ENCODE measurements at places on chromosomes 7 and 10. TPM values are rescaled to one million over a fixed set of nuclear protein-coding genes. Genes with fewer than 3 reads are reported as not detected.

DNA sequence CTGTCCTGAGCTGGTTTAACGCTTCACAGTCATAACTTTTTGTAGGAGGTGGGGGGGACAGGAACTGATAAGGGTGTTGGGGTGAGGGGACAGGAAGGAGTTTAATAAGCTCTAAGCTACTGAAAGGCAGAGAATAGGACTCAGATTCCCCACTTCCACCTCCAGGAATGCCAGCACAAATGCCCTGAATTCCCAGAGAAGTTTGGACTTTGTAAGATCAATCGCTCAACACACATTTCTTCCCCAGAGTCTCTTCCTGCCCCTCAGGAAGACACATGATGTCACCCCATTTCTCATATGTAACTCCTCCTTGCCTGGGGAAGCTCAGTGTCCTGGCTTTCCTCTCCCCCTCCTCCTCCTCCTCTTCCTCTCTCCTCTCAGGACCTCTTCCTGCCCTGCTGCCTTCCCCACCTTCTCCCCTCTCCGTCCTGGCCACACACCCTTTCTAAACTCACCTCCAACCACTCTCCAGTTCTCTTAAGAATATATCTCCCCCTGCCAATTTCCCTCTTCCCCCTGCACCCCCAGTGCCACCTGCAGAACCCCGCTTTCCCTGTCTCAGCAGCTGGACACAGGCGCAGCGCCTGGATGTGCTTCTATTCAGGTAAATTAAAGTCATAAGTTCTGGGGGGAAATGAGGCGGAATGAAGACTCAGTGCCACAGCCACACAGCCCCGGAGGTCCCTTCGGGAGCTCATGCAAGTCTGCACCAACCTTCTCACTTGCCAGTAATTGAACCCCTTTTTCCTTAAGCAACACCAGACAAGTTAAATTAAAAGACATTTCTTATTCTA is 5.3 kb upstream of the LOXL4 start:
- DNase-seq: no peak

DNA sequence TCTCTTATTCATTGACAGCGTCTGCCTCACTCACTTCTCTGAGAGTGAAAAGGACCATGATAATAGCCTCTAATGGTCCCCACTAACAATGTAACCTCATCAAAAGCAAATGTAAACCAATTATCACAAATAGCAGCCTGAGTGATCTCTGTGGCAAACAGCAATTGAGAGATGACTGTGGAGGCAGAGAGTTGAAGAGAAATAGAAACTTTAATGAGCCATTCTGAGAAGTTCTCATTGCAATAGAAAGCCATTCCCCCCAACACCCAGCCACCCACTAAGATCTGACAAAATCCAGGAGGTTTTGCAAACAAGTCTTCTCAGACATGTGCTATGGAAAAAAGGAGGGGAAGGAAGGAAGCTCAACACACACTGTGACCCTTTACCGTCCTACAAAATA is 44.2 kb upstream of the RNF148 start:
- DNase-seq: no peak

- no peak for DNase-seq
Observed at GRCh38 chr7:30908681-30909080, 3.0 kb upstream of the AQP1 start.

DNA sequence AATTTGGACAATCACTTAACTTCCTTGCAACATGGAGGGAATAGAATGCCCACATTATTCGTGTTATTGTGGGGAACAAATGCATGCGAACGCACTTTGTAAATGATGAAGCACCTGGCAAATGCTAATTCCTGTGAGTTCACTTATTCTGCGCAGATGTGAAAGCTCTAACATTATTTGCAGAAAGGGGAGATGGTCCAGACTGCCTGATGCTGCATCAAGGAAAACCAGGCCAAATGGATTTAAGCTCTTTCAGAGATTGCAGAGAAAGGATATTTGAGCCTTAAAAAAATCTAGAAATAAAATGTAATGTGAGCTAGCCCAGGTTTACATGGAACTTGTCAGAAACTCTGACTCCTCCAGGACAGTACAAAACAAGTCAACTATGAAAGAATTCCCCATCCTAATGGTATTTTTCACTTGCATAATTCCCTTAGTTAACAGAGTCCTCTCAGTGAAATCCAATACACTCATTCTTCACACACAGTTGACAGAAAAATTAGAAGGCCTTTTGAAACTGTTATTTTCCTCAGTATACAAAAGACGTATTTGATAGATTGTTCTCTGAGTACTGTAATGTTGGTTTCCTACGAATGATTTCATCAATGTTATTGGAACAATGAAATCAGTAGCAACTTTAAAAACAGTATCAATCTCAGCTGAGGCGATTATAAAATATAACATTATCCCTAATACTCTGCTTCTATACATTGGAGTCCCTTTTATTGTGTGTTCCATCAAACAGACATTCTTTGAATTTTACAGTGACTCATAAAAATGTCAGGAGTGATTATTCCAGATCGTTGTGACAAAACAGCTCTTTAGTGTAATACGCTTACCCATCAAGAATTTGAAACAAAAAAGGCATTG is 136.3 kb upstream of the ANK3 start:
- no peak for DNase-seq

GRCh38 chr7:27263781-27264180 is 21.2 kb downstream of the EVX1 start:
- no peak for DNase-seq

The HECTD2 gene
- polyA plus RNA-seq: 7.6 TPM

The MMD2 gene
- polyA plus RNA-seq: not detected

Data from BJ (cell line).